ENCODE measurements at places on chromosomes 3 and 15. TPM values are rescaled to one million over a fixed set of nuclear protein-coding genes. Genes with fewer than 3 reads are reported as not detected.

GRCh38 chr15:85580879-85581278 is 200.5 kb downstream of the AKAP13 start:
- DNase-seq, result no peak

The ECE2 gene
- not detected for total RNA-seq

DNA sequence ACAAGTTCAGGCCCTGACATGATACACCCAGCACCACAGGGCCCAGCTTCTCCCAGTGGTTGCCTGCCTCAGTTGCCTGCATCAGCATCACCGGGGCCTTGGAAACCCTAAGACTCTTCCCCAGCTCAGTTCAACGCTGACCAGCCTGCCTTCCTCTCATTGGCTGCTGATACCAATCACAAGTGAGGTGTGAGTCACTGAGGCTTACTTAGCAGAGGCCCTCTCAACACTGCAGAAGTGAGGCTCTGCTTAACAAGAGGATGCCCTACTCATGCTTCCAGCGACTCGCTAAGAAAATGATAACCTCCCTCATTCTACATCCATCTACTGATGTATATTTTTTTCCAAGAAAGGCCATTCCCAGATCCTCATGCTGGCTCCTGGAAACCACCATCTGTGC is 151.9 kb downstream of the ADAMTS17 start:
- no peak for DNase-seq

The FAM174B gene
- total RNA-seq, result 23.6 TPM

- no peak for DNase-seq
Measured at GRCh38 chr15:38600236-38600635, 35.6 kb upstream of the RASGRP1 start.

Data from tongue (tissue), 3 donors.